Gastrocnemius medialis (tissue), 4 donors: ENCODE measurements at places on chromosomes 6 and 20.
A peak's percentile ranks its signal among the peaks of the same experiment; 100 is the strongest.

DNA sequence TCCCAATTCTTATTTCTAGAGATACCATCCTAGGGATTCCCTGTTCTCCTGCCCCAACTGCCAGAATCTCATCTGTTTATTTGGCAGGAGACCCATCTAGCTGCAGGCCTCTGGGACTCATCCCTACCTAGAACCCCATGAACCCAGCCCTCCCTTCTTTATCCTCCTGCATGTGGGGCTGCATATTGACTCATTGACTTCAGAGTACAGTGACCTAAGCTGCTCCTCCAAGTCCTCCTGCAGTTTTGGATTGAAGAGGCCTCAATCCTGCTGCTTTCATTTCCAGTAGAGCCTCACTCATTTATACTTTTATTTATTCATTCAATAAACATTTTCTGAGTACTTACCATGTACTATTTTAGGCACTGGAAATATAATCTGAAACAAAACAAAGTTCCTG lies 11.6 kb downstream of the TMEM200A start:
- no peak for DNase-seq

DNA sequence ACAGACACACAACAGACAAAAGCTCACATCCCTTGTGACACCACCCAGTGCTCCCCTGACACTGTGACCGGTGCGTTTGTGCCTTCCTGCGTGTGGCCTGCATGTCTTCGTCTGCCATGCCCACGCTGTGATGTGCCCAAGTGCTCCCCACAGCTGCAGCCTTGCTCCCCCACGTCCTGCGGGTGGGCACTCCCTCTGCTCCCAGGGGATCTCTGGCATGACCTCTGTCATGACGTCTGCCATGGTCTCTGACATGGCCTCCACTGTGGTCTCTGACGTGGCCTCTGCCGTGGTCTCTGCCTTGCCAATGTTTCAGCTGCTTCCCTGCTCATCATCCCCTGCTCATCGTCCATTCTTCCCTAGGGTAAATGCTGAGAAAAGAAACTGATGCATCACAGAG lies 200.9 kb downstream of the DLL1 start:
- DNase-seq = no peak

DNA sequence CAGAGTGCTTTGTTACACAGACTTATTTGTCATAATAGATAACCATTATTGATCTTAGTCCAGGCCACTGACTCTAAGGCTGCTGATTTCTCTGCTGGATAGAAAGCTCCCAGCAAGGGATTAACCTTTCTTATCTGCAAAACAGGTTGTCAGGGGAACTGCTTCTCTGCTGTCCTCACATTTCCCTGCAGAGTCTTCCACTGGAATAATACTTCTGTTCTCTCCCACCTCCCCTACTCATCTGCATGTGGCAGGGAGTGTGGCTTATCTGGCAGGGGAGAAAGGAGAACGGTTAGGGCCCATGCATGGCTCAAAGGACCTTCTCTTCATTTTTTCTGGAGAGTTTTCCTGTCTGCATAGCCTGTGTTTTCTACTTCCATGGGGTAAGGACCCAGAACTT lies 86.2 kb downstream of the LAMP5 start:
- no peak for DNase-seq

DNA sequence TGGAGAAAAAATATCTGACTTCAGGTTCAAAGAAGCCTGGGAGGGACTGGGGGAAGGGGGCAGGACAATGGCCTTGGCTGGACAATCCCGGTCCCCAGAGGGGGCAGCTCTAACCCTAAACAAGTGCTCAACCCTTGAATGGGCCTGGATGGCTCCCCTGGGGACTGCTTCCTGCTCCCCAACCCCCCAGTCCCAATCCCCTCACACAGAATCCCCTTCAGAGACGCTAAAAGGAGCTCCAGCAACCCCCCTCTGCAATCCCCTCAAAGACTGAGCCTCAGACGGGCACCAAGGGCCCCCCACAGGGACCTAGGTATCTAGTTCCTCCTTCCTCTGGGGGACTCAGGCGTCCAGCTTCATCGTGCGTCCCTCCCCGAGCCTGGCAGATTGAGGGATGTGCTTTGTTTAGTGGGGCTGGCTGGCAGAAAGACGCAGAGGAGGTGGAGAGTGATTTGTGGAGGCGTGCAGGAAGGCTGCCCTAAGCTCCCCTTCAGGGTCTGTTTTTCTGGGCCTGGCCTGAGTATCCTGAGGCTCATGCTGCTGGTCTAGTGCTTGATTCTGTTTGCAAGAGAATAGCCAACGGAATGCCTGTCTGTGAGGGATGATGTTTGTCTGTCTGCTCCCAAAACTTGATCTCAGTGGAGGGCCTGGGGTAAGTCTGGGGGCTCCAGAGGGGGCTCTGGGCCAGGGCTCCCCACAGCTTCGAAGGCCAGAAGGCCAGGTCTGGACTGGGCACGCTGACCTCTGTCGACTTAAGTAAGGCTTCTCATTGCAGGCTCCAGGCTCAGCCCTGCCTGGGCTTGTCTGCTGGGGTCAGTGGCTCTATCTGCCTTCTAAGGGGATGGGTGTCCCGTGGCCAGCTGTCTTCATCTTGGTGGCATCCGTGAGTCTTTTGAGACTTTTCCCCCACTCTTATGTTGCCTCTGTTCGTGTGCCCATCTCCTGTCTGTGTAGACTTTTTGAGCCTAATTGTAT lies 1.7 kb upstream of the POU5F1 start:
- no peak for DNase-seq

DNA sequence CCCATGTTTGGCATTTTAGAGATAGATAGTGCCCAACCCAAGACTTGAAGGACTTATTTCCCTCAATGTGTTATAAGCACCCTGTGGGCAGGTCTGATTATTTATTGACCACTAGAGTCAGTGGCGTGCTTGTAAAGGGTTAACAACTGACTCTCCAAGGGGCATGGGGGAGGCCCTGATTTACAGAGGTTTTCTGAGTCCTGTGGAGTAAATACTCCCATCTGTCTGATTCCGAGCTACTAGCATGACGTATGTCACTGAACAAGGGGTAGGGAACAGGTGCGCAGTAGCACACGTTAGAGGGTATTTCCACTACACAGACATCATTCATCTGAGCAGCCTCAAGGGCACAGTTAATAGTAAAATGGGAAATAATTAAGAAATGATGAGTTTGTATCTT lies 17.4 kb upstream of the TRAM2 start:
- DNase-seq = no peak

DNA sequence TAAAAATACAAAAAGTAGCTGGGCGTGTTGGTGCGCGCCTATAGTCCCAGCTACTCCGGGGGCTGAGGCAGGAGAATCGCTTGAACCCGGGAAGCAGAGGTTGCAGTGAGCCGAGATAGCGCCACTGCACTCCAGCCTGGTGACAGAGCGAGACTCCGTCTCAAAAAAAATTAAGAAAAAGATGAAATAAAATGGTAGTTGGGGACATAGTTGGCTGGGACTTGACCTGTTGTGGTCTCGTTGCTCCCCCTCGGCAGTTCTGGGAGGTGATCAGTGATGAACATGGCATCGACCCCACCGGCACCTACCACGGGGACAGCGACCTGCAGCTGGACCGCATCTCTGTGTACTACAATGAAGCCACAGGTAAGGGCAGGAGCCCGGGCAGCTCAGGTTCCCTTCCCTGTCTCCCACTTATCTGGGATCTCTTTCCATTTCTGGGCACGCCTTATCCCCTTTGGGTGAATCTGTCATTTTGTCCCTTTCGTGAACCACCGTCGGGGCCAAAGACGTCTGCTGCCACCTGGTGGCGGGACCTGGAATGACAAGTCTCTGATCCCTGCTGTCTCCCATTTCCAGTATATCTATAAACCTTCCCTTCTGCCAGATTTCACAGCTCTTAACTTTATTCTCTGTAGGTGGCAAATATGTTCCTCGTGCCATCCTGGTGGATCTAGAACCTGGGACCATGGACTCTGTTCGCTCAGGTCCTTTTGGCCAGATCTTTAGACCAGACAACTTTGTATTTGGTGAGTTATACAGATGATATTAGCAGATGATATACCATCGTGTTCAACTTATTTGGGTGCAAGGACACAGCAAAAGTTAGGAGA lies 2.3 kb downstream of the TUBB start:
- DNase-seq = peak; percentile 45
